Stimulated activated CD4-positive, alpha-beta T cell treated with anti-CD3 and anti-CD28 coated beads, Interleukin-15, amount 100 ng/mL, for 1 hour (primary cell): ENCODE measurements at places on chromosomes 11 and 22.

DNA sequence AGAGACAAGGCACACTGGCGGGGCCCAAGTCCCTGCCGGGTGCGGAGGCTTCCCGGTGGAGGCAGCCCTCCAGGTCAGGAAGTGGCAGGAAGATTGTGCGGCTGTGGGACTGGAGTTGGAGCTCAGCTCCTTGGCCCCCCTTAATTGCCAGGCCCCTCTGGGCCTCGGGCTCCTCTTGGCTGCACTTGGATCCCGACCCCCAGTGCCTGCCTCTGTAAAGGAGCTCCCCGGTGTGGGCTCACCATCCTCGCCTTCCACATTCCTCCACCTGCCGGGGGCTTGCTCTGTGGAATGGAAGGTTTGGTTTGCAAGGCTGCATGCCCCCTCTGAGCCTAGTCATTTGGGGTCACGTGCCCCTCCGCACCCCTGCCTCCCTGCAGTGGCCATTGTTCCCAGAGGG is 38.1 kb upstream of the COMT start:
- DNase-seq: no peak

DNA sequence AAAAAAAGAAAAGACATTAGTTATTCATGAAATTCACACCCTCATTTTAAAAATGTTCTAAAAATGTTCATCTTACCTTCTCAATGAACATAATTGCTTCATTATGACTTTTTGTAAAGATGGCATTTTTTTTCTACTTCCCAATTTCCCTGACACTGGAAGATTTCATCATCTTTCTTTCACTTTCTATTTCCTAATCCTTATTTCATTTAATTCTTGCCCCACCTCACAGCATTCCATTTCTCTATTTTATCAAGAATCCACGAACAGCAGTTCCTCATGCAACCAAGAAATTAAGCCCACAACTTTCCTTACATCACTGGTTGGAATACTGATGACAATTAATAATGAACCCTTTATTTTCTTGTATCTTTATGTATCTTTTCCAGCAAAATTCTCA is 1.9 kb downstream of the PATL1 start:
- DNase-seq: no peak

- no peak for DNase-seq
Observed at GRCh38 chr22:35053060-35053835, 12.7 kb upstream of the ISX start.

GRCh38 chr11:59528711-59529110 is 17.4 kb downstream of the OR4D9 start:
- DNase-seq: no peak

- DNase-seq: no peak
Observed at GRCh38 chr11:96337541-96338431, 5.2 kb downstream of the MAML2 start.

DNA sequence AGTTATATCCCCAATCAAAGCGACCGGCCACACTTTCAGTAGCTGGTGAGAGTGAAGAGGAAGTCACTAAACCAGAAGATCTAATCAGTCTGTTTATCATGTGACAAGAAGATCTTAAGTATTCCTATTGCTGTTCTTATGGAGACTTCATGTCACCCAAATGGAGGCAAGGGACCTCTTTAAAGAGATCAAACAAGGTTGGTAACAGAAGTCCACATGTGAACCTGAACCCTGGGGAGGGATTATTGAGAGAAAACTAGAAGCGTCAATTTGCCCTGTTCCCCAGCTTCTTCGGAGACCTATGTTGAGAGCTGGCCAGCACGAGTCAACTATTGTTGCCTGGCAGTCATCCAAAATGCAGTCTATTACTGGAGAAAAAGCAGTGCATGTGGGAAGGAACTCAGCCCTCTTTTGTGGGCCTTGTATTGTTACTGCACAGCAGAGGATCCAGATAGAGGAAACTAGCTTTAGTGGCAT is 76.9 kb upstream of the CTSC start:
- DNase-seq: no peak

DNA sequence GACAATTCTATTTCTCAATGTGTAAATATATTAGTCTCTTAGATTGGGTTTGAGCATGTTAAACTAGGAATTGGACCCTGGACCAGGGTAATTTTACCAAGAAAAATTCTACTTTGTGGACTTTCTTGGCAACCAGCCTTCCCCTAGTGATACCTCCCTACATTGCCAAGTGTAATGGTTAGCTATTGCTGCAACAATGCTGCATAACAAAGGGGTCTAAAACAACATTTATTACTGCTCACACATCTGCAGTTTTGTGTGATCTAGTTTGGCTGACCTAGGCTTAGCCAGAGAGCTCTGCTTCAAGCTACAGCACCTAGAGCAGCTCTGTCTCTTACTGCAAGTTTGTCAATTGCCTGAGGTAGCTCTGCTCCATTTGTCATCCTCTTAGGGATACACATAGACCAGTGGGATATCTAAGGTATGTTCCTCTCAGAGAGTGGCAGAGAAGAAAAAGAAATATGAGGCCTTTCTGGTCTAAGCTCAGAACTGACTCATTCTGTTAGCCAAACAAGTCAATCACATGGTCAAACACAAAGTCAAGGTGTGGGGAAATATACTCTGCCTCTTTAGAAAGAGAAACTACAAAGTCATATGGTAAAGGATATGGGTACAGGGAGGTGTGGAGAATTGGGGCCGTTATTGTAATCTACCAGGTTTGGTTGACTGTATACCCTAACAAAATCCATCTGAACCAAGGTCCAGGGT is 2.0 kb upstream of the LAYN start:
- DNase-seq: no peak

GRCh38 chr11:11620921-11621572 is 758 bp downstream of the GALNT18 start:
- DNase-seq: no peak

DNA sequence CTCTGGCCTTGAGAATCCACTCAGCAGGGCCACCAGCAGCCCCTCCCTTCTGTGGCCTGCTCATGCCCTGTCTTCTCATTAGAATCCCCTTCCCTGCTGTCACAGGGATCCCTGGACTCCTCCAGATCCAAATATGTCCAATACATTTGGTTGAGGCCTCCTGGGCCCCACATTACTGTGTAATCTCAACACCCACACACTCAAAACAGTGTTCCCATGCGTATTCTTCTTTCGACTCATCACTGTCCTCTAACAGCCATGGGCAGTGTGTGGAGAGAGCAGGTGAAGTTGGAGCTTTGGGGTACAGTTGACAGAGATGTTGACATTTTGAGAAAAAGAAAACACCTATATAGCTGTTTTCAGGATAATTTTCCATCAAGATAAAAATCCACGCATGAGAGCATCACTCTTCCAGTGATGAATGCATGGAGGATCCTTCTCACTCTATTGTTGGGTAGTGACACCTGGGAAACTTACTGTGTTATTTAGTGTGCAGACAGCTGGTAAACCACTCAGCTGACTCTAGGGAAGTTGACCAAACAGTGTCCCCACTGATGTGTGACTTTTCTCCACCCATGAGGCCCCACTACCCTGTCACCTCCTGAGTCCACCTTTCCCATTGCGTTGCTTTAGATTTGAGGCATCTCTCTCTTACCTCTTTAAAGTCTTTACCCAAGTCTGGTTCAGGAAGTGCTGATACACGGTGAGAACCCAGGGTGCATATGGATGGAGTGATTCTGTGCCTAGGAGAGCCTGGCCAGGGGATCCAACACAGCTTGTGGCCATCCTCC is 28.7 kb upstream of the VPREB1 start:
- DNase-seq: no peak

GRCh38 chr11:3955299-3955665 is 99.8 kb downstream of the STIM1 start:
- no peak for DNase-seq

DNA sequence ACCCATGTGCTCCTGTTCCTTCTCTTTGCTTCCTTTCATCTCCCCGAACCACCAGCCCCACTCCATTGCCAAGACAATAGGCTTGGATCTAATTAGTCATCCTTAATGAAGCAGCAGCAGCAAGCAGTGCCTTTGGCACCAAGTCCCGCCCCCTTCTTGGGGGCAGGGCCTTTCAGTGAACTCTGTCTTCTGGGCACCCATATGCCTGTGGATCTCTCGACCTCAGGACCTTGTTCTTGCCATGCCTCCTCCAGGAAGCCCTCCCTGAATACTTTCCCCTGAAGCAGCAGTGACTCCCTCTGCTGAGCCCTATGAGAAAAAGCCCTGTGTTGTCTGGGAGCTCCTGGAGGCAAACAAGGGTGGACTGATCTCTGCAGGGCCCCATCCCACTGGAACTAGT is 32.1 kb downstream of the ARHGEF17 start:
- no peak for DNase-seq

DNA sequence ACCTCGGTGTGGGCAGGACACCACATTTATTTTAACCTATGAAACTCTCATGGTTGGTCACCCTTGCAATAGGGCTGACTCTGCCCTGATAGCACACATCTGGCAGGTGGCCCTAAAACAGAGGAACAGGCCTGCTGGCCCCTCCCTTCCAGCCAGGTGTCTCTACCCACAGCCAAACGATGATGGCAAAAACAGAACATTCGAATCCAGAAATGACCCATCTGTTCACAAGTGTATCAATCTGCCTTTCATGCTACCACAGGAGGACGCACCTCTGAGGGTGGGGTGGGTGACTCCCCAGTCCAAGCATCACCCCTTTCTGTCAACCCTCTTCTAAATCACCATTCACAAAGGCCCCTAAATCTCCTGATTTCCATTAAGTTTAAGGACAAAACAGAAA is 118.1 kb downstream of the ETS1 start:
- no peak for DNase-seq

DNA sequence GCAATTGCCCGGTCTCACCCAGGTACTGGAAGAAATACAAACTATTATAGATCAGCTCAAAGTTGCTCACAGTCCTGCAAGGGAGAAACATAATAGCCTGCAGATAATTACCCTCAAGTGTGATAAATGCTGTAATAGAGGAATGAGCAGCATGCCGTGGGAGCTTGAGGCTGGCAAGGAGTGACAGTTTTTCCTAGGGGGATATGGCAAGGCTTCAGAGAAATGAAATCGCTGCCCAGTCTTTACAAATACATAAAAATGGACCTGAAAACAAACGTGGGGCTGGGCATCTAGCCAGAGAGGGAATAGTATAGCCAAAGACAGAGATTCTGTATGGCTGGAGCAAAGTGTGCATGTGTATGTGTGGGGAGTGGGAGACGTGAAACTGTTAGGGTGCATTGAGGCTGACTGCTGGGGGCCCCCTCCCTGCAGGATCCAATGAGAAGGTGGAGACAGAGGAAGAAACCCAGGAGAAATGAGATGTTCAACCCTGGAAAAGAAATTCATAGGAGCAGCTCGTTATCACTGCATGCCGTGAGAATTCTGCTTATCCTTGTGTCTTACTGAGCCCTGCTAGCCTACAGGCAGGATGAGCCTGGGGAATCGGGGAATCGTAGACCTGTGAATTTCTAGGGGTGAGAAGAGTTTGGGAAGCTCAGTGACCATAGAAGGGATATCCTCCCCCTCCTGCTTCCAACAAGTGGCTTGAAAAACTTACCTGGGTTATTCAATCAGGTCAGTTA is 167.0 kb downstream of the LDLRAD3 start:
- DNase-seq: no peak

GRCh38 chr22:27489178-27489675 is 312.3 kb downstream of the MN1 start:
- no peak for DNase-seq

- no peak for DNase-seq
Observed at GRCh38 chr22:32760396-32760795, 41.1 kb upstream of the TIMP3 start.
